CD4-positive, alpha-beta T cell treated with Interleukin-21 for 1 hour (primary cell): ENCODE measurements at places on chromosomes 7 and 10.

GRCh38 chr10:44051584-44052385 lies 333.1 kb downstream of the CXCL12 start:
- no peak for DNase-seq

DNA sequence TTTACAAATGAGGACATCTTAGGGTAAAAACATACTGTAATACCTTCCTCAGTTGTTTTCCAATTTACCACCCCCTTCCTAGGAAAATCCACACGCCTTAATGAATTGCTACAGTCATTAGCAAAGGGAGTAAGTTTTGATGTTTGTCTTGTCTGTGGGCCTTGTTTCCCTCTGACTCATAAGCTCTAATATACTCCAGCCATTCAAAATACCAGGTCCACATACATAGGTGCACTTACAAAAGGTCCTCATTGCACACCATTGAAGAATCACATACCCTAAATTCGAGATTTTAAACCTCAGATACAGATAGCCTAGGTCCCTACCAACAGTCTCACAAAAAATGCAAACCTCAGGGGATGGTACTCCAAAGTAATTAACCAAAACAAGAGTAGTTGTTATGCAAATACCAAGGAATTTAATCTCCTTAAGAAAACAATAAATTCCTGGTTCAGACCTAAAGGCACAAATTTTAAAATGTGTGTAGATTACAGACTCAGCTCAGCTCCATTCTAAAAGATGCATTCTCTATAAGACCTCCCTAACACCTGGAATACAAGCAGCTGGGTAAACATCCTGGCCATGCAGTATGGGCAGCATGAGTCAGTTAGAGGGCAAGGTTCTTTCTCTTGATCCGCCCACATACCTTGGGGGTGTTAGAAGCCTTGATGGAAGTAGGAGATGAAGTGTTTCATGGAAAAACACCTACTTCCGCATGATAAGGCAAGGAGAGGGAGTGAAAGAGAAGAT lies 3.0 kb upstream of the LIPK start:
- no peak for DNase-seq

DNA sequence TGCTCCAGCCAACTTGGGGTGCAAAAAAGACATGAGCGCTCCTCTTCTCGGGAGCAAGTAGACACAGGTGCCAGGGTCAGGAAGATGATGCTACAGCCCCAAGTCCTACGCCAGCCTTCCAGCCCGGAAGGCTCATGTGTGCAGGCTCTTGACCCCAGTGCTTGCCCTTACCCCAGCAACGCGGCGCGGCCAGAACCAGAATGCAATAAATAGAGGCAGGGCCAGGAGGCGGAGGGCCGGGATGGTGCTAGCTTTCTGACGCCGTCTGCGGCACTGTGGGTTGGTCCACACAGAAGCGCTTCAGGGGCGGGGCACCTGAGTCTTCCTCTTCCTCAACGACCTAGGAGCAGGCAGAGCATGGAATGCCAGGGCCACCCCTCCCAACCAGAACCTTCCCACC lies 15.0 kb upstream of the BAZ1B start:
- no peak for DNase-seq

- DNase-seq = no peak
Measured at GRCh38 chr7:106767078-106767477, 98.0 kb upstream of the PIK3CG start.

DNA sequence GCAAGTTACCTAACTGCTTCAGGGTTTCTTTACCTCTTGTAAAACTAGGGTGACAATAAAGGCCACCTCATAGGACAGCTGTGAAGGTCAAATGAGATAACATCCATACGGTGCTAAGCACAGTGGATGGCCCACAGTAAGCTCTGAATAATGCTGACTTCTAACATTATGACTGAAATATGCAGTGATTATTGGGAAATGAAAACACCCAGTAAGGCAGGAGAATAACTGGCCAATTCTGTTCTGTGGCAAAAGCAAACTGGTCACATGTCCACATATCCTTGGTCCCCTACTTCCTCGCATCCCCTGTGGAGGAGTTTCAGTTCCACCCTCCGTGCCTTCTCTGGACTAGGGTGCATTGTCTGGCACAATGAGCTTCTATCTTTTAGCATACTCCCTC lies 1.4 kb downstream of the CUBN start:
- peak; percentile 2 for DNase-seq

DNA sequence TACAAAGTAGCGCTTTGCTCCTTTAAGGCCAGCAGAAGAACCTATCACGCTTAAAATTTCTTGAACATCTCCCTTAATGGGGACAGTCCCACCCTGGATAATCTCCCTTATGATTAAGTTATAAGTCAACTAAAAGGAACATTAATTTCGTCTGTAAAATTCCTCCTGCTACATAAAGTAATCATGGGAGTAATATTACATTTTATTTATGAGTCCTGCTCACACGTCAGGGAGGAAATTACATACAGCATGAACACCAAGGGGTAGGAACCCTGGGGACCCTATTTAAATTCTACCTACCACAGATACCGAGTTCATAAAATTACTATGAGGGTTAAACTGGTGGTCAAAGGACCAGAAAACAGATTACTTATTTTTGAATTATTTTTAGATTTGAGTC lies 926.6 kb upstream of the MBL2 start:
- no peak for DNase-seq

- DNase-seq = peak; percentile 69
Measured at GRCh38 chr7:105429746-105430612, 41.3 kb upstream of the SRPK2 start.

- DNase-seq = no peak
Measured at GRCh38 chr10:70617798-70618568, 15.4 kb upstream of the PRF1 start.
